ENCODE measurements at places on chromosomes 5 and 9. TPM values are rescaled to one million over a fixed set of nuclear protein-coding genes. Genes with fewer than 3 reads are reported as not detected.

The TLX3 gene
- not detected for total RNA-seq

The FOXD4L3 gene
- 0.29 TPM for total RNA-seq

The FLT4 gene
- 44.5 TPM for total RNA-seq

The ADAMTS12 gene
- not detected for total RNA-seq

The CWC27 gene
- total RNA-seq: 20.3 TPM

The ARL14EPL gene
- total RNA-seq: not detected

The RASA1 gene
- total RNA-seq: 26.1 TPM

The MEF2C gene
- total RNA-seq: 10.8 TPM

The FCN1 gene
- 1.3 TPM for total RNA-seq

The LTC4S gene
- 5.5 TPM for total RNA-seq

The NAIP gene
- 21.4 TPM for total RNA-seq

GRCh38 chr5:158647264-158647663 lies 452.5 kb downstream of the EBF1 start:
- H3K36me3 ChIP-seq: no peaks in the 10 kb centered on the region
- no peak for DNase-seq
- no peak overlapping the region for H3K27ac ChIP-seq

- H3K4me1 ChIP-seq: no peaks in the 10 kb centered on the region
- no peaks in the 10 kb centered on the region for H3K27me3 ChIP-seq
- no peak overlapping the region for H3K4me3 ChIP-seq
- H3K36me3 ChIP-seq: no peaks in the 10 kb centered on the region
- no peak overlapping the region for H3K27ac ChIP-seq
Measured at GRCh38 chr5:145548097-145548496, 287.0 kb downstream of the PRELID2 start.

DNA sequence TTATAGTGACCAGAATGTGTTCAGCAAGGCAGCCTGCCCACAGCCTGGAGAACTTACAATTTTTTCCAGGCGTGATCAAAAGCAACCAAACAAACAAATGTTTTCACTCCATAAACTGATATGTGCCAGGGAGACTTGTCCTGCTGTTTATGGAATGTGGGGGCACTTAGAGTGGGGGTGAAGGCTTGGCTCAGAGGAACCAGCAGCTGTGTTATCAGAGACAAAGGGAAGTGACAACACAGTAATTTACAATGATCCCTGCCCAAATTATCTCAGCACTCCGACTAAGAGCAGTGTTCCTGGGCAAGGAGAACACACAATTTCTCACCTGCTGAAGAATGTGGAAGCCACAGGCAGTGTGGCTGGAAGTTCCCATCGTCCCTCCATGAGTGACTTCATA lies 429.1 kb upstream of the IRX4 start:
- H3K27ac ChIP-seq: no peak overlapping the region
- no peaks in the 10 kb centered on the region for H3K36me3 ChIP-seq
- no peak overlapping the region for H3K4me3 ChIP-seq
- H3K27me3 ChIP-seq: peaks cover 2% of the 10 kb centered on the region

DNA sequence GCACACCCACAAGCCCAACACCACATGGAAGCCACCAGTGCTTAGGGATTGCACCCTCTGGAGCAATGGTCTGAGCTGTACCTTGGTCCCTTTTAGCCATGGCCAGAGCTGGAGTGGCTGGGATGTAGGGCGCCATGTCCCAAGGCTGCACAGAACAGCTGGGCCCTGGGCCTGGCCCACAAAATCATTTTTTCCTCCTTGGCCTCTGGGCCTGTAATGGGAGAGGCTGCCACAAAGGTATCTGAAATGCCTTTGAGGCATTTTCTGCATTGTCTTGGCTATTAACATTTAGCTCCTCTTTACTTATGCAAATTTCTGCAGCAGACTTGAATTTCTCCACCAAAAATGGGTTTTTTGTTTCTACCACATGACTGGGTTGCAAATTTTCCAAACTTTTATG lies 117.6 kb downstream of the SPOCK1 start:
- no peak overlapping the region for H3K4me3 ChIP-seq
- no peaks in the 10 kb centered on the region for H3K4me1 ChIP-seq
- DNase-seq: no peak
- H3K27ac ChIP-seq: no peak overlapping the region

DNA sequence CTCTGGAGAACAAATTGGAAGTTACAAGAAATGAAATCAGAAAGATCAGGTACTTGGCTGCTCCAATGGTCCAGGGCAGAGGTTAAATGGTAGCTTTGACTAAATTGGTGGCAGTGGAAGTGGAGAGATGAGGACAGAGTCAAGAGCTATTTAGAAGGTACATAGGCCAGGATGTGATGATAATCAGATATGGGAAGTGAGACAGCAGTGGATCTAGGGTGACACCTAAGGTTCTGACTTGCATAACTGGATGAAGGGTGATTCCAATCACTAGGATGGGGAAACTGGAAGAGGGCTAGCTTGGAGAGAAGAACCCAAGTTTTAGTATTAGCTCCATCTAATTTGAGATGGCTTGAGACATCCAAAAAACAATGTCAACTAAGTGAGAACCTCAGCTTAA lies 24.0 kb upstream of the NDUFB6 start:
- H3K4me3 ChIP-seq: no peak overlapping the region
- no peaks in the 10 kb centered on the region for H3K36me3 ChIP-seq
- H3K27me3 ChIP-seq: peaks cover 18% of the 10 kb centered on the region

DNA sequence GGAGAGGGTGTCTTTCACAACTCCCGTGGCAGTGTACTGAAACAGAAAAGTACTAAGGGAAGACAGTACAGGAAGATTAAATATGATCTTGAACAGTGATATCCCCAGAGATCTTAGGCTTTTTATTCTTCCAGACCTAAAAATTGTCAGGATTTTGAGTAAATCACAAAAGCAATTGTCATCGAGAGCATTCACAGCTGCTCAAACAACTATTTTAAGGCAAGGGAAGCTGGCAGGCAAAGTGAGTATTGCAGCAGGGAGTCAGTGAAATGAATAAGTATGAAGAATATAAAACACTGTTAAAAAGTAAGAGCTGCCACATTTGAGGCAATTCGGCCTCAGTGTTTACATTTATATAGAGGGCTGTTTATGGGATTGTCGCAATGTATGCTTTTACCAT lies 479.0 kb downstream of the CAAP1 start:
- H3K4me1 ChIP-seq: no peaks in the 10 kb centered on the region
- no peaks in the 10 kb centered on the region for H3K36me3 ChIP-seq
- H3K27ac ChIP-seq: no peak overlapping the region
- DNase-seq: no peak
- H3K27me3 ChIP-seq: no peaks in the 10 kb centered on the region

DNA sequence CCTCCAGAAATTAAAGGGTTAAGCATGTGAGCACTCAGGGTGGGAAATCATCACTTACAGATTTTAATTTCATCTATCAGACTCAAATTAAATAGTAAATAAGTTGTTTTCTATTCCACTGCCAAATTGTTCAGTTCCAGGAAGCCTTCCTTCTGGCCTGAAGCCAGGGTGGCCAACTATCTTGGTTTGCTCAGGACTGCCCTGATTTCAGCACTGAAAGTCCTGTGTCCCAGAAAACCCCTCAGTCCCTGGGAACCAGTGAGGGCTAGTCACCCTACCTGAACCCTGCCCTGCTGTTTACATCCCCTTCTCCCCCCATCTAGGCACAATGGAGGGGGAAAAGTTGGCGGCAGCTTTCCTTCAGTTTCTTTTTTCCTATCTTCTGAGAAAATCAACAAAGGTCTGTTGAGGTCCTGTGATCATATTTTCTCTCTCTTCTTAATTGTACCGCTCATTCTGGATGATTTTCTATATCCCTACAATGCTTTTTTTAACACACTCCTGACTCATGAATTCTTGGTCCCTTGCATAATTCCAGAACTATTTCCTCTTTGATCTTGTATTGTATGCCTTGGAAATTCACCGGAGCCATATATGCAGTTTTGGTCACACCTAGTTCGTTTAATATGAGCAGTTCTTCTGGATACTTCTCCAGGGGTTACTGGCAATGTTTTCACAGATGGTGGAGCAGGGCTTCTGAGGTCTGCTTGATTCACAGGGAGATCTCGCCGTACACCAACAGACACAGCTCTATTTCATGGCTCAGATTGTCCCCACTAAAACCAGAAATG lies 103.8 kb downstream of the MAP1B start:
- no peak overlapping the region for H3K27ac ChIP-seq
- no peak for DNase-seq
- no peaks in the 10 kb centered on the region for H3K36me3 ChIP-seq

DNA sequence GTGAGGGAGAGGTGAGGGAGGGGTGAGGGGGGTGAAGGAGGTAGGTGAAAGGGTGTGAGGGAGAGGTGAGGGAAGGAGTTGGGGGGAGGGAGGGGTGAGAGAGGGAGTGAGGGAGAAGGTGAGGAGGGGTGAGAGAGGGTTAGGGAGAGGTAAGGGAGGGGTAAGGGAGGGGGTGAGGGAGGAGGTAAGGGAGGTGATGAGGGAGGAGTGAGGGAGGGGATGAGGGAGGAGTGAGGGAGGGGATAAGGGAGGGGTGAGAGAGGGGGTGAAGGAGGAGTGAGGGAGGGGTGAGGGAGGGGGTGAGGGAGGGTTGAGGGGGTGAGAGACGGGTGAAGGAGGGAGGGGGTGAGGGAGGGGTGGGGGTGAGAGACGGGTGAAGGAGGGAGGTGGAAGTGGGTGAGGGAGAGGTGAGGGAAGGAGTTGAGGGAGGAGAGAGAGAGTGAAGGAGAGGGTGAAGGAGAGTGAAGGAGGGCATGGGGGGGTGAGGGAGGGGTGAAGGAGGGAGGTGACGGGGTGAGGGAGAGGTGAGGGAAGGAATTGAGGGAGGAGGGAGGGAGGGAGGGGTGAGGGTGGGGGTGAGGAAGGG lies 18.5 kb downstream of the NINJ1 start:
- peaks cover 2% of the 10 kb centered on the region for H3K36me3 ChIP-seq
- H3K27ac ChIP-seq: no peak overlapping the region
- H3K4me1 ChIP-seq: peaks cover 36% of the 10 kb centered on the region

GRCh38 chr5:150431048-150431447 lies 18.3 kb upstream of the CD74 start:
- DNase-seq: no peak
- peaks cover 3% of the 10 kb centered on the region for H3K4me1 ChIP-seq
- no peaks in the 10 kb centered on the region for H3K36me3 ChIP-seq
- H3K27me3 ChIP-seq: no peaks in the 10 kb centered on the region
- H3K27ac ChIP-seq: no peak overlapping the region

- H3K36me3 ChIP-seq: peaks cover 25% of the 10 kb centered on the region
- H3K27me3 ChIP-seq: no peaks in the 10 kb centered on the region
- H3K4me1 ChIP-seq: peaks cover 42% of the 10 kb centered on the region
- H3K27ac ChIP-seq: no peak overlapping the region
Measured at GRCh38 chr5:67179697-67180361, 16.8 kb downstream of the CD180 start.

GRCh38 chr5:73233461-73234203 lies 60.6 kb downstream of the TMEM174 start:
- DNase-seq: no peak
- peaks cover 28% of the 10 kb centered on the region for H3K4me1 ChIP-seq
- H3K36me3 ChIP-seq: no peaks in the 10 kb centered on the region
- peak overlapping the region; percentile 62 for H3K4me3 ChIP-seq
- H3K27me3 ChIP-seq: peaks cover 89% of the 10 kb centered on the region

DNA sequence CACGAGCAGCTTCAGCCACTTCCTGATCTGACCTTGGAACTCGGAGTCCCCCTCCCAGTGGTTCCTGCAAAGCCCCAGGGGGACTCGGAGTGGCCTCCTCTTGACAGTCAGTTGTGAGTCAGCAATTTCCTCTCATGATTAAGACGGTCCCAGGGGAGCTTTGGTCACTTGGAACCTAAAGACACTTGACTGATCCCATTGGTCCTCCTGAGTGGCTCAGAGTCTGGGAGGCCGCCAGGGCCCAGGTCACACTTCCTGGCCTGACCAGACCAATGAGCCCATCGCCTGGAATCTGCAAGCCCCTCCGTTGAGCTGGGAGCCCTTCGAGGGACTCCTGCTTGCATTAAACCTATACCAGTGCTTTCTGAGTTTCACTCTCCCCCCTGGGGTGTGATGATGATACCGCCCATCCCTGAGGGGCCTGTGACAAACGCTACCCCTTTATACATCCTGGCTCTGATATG lies 29.1 kb downstream of the TSPAN17 start:
- H3K27me3 ChIP-seq: peaks cover 53% of the 10 kb centered on the region
- no peak overlapping the region for H3K27ac ChIP-seq
- DNase-seq: no peak
- H3K4me1 ChIP-seq: no peaks in the 10 kb centered on the region
- H3K4me3 ChIP-seq: no peak overlapping the region
- peaks cover 3% of the 10 kb centered on the region for H3K36me3 ChIP-seq

- H3K27me3 ChIP-seq: peaks cover 15% of the 10 kb centered on the region
- no peak overlapping the region for H3K4me3 ChIP-seq
- no peak overlapping the region for H3K27ac ChIP-seq
- no peaks in the 10 kb centered on the region for H3K4me1 ChIP-seq
- DNase-seq: no peak
- H3K36me3 ChIP-seq: no peaks in the 10 kb centered on the region
Measured at GRCh38 chr9:34891386-34891785, 66.7 kb upstream of the PHF24 start.

GRCh38 chr5:178334861-178335260 lies 102.3 kb upstream of the PHYKPL start:
- no peak for DNase-seq
- H3K4me1 ChIP-seq: peaks cover 4% of the 10 kb centered on the region
- no peaks in the 10 kb centered on the region for H3K27me3 ChIP-seq
- no peak overlapping the region for H3K4me3 ChIP-seq
- no peaks in the 10 kb centered on the region for H3K36me3 ChIP-seq

- no peaks in the 10 kb centered on the region for H3K4me1 ChIP-seq
- H3K27me3 ChIP-seq: no peaks in the 10 kb centered on the region
- H3K4me3 ChIP-seq: no peak overlapping the region
- DNase-seq: no peak
- no peak overlapping the region for H3K27ac ChIP-seq
Measured at GRCh38 chr5:124685404-124685930, 61.0 kb downstream of the ZNF608 start.

GRCh38 chr9:114218264-114219120 lies 63.2 kb downstream of the COL27A1 start:
- no peaks in the 10 kb centered on the region for H3K4me1 ChIP-seq
- no peaks in the 10 kb centered on the region for H3K27me3 ChIP-seq
- no peaks in the 10 kb centered on the region for H3K36me3 ChIP-seq
- no peak overlapping the region for H3K27ac ChIP-seq
- H3K4me3 ChIP-seq: no peak overlapping the region

DNA sequence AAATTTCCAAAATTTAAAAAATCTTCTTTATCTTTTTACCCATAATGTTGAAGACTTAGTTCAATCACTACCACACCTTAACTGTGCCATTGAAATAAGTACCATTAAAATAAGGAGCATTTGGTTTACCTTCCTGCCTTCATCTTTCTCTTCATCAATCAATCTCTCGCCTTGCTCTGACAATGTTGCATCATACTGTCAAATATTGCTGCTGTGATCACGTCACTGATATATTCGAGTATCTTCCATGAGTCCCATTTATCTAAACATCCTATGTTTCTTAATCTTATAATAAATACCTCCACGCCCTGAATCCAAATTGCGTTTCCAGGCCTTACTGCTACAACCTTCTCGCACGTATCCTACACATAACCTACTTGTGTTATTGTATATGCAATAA lies 155.2 kb upstream of the ACOT12 start:
- H3K4me1 ChIP-seq: peaks cover 6% of the 10 kb centered on the region
- H3K4me3 ChIP-seq: no peak overlapping the region
- no peak overlapping the region for H3K27ac ChIP-seq
- H3K36me3 ChIP-seq: peaks cover 27% of the 10 kb centered on the region

Data from naive thymus-derived CD8-positive, alpha-beta T cell (primary cell).